ENCODE measurements at places on chromosomes 6 and 20.
A peak's percentile ranks its signal among the peaks of the same experiment; 100 is the strongest.

DNA sequence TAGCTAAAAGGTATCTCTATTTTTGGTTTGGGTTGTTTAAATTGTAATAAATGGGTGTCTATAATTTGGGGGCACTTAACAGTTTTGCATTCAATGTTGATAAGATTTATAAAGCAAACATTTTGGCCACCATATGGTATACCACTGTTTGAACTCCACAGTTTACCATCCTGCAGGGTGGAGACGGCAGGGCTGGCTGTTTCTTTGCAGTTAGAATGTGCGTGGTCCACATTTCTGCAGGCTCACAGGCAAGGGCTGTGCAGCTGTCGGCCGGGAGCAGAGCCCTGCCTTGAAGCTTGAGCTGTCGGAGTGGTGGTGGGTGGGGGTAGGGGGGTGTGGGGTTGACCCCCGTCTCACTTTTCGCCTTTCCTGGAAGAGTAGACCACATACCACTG lies 135.9 kb downstream of the CDH4 start:
- no peak for DNase-seq

DNA sequence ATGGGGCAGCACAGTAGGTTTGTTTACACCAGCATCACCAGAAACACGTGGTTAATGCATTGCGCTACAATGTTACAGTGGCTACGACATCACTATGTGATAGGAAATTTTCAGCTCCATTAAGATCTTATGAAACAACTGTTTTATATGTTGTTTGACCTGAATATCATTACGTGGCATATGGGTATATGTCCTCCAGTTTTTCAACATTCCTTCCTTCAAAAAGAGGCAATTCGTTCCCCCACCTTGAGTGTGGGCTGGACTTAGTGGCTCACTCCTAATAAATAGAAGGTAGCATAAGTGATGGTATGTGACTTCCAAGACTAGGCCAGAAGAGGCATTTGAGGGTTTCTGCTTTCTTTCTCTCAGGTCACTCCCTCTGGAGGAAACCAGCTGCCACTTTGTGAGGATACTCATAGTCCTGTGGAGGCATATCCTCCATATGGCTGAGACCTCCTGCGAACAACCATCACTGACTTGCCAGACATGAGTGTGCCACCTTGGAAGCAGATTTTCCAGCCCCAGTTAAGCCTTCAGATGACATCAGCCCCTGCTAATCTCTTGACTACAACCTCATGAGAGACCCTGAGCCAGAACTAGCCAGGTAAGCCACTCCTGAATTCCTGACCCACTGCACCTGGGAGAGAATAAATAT lies 2.3 kb upstream of the TRAM2 start:
- DNase-seq, result no peak

GRCh38 chr6:99933129-99933528 lies 60.9 kb downstream of the MCHR2 start:
- DNase-seq, result no peak

DNA sequence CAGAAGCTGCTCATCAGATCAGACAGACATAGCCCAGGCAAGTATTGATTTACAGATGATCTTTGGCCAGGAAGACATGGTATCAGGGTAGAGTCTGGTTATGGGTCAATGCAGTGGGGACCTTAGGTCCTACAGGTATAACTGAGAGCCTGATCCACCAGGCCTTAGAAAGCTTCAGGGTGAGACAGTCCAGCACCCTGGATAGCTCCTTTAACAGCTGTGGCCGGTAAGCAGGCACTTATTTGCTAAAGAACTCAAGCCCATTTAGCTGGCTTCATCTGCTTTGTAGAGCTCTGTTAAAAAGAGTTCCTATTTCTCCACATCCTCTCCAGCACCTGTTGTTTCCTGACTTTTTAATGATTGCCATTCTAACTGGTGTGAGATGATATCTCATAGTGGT lies 39.6 kb downstream of the ESR1 start:
- peak; percentile 58 for DNase-seq

- DNase-seq, result no peak
Observed at GRCh38 chr6:120553353-120553752, 780.9 kb downstream of the TBC1D32 start.

DNA sequence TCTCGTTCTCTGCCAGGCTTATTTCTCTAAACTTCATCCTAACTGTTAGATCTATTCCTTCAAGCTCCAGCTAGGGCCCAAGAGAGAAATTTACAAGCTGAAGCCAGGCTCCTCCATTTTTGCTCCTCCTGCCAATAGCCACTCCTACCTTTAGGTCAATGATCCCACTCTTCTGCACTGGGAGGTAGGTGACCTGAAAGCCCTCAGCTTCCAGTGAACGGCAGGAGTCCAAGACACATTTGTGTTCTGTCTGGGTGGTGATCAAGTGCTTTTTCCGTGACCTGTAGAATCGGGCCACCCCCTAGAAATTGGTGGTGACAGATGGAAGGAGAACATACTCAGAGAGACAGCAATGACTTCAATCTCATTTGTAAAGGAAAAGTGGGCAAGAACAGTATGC lies 8.9 kb downstream of the NFS1 start:
- no peak for DNase-seq

GRCh38 chr6:139448998-139449610 lies 74.7 kb upstream of the CITED2 start:
- peak; percentile 92 for DNase-seq

GRCh38 chr20:20327746-20328145 lies 40.2 kb upstream of the INSM1 start:
- no peak for DNase-seq

- DNase-seq, result no peak
Observed at GRCh38 chr6:35611240-35611639, 77.5 kb downstream of the FKBP5 start.

- DNase-seq, result peak; percentile 84
Observed at GRCh38 chr20:35329435-35330139, 37.4 kb upstream of the FAM83C start.

DNA sequence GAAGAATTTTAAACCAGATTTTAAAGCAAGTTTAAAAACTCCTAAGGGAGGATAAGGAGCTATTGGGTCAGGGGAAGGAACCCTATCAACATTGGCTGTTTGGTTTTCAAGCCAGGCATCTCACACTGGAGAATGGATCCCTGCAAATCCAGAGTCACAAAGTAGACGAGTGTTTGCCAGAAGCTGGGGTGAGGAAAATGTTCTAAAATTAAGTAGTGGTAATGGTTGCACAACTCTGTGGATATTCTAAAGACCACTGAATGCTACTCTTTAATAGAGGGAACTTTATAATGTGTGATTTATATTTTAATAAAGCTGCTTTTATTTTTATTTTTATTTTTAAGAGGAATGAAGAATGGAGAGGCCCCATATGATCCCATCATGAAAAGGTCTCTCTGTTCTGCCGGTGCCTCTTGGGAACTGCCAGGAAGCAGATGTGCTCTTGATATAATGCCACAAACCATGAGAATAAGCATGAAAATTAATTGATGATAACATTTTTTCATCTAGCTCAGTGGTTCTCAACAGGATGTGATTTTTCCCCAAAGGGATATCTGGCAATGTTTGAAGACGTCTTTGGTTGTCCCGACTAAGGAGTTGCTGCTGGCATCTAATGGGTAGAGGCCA lies 379.0 kb upstream of the CNR1 start:
- no peak for DNase-seq

DNA sequence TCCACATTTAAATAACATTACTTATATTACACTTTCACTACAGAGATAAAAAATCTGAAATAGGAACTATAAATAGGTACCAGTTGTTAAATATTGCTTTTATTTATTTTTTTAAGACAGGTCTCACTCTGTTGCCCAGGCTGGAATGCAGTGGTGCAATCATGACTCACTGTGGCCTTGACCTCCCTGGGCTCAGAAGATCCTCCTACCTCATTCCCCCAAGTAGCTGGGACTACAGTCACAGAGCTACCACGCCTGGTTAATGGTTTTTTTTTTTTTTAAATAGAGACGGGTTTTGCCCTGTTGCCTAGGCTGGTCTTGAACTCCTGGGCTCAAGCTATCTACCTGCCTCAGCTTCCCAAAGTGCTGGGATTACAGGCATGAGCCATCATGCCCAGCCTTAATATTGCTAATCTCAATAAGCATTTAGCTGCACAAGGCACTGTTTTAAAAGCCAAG lies 17.3 kb downstream of the EEF1E1 start:
- peak; percentile 53 for DNase-seq

- no peak for DNase-seq
Observed at GRCh38 chr6:144159742-144160141, 9.4 kb downstream of the STX11 start.

DNA sequence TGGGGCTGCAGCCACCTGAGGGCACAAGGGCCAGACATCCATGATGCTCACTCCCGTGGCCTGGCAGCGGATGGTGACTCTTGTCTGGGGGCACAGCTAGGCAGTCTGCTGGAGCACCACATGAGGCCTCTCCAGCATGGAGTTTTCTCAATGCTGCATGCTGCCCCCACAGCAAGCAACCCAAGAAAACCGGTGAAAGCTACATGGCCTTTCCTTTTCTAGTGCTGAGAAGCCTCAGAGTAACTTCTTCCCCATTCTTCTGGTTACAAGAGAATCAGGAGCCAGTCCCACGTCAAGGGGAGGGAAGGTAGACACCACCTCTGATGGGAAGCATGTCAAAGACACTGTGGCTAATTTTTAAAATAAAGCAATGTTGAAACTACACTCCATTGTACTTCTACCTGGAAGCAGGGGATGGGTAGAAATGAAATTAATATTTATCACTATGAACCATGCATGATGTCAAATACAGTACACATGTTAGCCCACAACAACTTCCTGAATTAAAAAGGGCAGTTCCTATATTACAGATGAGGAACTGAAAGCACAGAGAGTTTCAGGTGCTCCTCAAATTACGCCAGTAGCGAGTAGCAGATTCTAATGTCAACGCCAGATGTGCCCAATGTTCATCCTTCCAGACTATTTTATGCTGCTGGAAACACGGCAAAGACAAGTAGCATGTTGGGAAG lies 101.5 kb downstream of the LAMP5 start:
- DNase-seq, result no peak

DNA sequence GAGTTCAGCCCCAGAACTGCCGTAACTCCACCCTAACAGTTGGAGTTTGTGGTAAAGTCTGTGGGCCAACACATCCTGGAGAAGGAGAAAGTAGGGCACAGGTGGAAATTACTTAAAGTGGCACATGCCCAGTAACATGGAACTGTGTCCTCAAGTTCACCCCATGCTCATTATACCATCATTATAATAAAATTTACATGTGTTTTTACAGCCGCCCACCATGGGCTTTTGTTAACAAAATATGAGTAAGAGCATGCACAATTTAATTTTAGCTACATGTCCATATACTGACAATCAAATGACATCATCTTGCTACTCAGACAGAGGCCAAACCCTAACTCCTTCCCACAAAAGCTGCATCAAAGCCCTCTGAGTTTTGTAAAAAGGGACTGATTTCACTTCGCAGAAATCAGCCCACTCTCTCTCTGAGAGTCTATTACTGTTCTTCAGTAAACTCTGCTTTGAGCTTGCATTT lies 17.3 kb upstream of the ELOVL4 start:
- no peak for DNase-seq

- no peak for DNase-seq
Observed at GRCh38 chr6:87879132-87879861, 168.3 kb upstream of the SPACA1 start.

DNA sequence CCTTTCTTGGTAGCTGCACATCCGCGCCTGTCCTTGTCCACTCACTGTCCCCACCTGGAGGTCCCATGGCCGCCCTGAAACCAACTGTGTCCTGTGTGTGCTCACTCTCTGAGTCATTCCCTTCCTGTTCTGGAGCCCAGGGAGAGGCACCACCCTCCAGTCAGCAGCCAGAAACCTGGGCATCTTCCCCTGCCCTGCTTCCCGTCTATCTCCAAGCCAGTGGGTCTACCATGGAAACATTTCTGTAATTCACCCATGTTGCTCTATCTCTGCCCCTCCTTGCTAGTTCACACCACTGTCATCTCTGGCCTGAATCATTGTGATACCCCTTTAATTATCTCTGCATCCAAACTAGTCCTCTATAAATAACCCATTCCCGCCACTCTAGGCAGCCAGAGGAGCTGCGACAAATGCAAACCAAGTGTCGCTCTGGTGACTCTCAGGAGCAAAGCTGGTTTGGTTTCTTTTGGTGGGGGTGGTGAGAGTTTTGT lies 28.8 kb upstream of the SYNJ2 start:
- no peak for DNase-seq

DNA sequence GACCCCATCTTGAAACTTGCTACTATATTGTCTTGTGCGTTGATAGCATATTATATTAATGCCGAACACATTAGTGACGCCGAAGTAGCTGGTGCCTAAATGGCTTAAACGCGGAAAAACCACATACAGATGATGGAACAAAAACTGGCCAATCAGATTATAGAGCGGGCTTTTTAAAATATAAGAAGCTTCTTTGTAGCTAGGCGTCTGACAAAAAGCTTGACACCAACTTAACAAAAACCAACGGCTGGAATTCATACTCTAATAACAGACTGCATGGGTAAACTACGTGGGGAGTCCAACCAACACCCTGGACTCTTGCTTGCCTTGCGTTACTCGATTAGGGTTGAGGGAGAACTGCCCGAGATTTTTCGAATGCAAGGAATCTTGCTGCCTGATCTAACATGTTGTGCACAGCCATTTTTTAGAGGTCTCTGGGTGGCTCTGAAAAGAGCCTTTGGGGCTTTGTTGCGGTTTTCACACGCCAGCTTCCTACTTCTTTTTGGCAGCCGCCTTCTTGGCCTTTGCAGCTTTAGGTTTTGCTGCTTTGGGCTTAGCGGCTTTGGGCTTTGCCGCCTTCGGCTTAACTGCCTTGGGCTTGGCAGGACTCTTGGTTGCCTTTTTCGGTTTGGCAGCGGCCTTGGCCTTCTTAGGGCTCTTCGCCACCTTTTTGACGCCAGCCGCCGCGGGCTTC lies 45.7 kb downstream of the OR2B2 start:
- peak; percentile 99 for DNase-seq

- DNase-seq, result no peak
Observed at GRCh38 chr6:21947731-21948386, 349.0 kb downstream of the PRL start.

GRCh38 chr6:87341899-87342298 lies 2.7 kb upstream of the C6orf163 start:
- DNase-seq, result no peak

- DNase-seq, result no peak
Observed at GRCh38 chr6:14946753-14947152, 299.1 kb upstream of the JARID2 start.

DNA sequence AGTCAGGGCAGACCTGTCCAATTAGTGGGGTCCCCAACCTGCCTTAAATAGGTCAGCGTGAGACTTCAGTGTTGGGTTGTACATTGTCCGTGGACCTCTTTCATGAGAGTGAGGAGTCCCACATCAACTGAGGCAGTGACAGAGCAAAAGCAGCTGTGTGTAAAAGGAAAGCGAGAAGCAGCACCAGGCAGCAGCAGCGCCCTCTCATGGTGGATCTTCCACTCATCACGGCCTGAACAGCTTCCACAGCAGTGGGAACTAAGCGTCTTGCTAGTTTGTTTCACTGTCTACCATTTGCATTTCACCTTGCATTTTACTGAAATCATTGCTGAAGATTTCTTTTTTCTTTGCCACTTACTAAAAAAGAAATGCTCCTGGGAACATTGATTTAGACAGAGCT lies 333.8 kb downstream of the PKHD1 start:
- DNase-seq, result peak; percentile 42

- DNase-seq, result peak; percentile 80
Observed at GRCh38 chr6:163001330-163001729, 273.6 kb downstream of the PACRG start.
